NCI-H1930 (cell line): ENCODE measurements at places on chromosomes 3 and 15.

- no peak for DNase-seq
These were observed 1146.6 kb downstream of the OTOL1 start for GRCh38 chr3:162643245-162643644.

GRCh38 chr3:127371846-127372245 is 84.0 kb upstream of the PRR20G start:
- no peak for DNase-seq

- DNase-seq: no peak
These were observed 472.9 kb downstream of the FOXP1 start for GRCh38 chr3:71110385-71111222.

DNA sequence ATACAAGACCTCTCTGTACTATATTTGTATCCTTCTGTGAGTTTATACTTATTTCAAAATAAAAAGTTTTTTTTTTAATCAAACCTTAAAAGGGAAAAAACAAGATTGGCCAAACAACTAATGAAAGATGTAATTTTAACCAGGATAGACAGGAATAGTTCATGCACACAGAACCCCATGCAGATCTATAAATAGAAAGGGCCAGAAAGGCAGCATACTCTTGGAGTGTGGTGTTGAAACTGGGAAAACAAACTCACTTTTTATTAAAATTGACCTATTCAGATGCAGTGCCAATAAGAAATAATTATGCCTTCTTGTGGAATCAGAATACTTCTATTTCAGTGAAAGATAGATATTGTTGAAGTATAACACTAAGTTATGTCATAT is 204.6 kb downstream of the PLCL2 start:
- DNase-seq: no peak

- DNase-seq: no peak
These were observed 3515.0 kb downstream of the GOLGA6L6 start for GRCh38 chr15:17026633-17027032.

DNA sequence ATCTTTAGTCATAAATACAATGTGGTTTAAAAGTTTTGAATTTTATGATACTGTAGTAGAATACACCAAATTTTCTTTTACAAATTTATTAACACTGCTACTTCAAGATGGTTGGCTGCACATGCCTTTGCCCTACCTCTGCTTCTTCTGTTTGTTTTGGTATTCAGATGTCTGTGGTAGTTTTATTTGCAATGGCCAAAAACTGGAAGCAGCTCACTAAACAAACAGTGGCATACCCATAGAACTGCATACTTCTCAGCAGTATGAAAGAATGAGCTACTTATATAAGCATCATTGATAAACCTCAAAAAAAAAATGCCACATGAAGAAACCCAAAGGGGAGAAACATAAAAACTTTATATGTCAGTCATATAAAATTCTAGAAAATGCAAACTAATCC is 19.5 kb downstream of the ARIH2 start:
- no peak for DNase-seq

- no peak for DNase-seq
These were observed 40.6 kb downstream of the ILDR1 start for GRCh38 chr3:121981473-121981872.

- DNase-seq: no peak
These were observed 70.4 kb downstream of the MAGEF1 start for GRCh38 chr3:184641430-184641829.

DNA sequence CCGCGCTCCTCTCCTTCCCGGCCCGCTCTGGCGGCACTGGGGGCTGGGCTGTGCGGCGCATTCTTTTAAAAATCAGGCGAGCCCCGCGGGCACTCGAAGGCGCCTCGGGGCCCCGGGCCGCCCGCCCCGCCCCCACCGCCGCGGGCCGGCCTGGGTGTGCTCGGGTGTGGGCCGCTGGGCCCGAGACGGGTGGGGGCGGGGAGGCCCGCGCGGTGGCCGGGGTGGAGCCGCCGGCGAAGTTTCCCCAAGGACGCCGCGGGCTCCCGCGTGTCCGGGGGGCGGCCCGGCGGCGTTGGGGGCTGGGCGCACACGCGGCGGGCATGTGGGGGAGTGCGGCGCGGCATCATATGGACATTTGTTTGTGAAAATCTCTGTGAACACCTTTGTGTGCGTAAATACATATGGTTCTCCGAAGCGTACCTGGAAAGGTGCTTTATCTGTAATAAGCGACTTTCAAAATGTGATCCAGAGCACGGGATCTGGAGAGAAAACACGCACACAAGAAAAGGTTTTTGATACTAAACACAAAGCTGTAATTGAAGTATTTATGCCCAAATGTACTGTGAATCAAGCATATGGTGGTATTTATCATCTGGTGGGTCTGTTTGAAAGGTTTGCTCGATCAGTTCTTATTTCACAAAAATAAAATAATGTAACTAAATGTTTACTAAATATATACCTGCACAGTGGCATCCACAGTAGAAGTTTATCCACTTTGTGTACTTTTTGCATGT is 612 bp upstream of the TBL1XR1 start:
- peak; percentile 61 for DNase-seq

DNA sequence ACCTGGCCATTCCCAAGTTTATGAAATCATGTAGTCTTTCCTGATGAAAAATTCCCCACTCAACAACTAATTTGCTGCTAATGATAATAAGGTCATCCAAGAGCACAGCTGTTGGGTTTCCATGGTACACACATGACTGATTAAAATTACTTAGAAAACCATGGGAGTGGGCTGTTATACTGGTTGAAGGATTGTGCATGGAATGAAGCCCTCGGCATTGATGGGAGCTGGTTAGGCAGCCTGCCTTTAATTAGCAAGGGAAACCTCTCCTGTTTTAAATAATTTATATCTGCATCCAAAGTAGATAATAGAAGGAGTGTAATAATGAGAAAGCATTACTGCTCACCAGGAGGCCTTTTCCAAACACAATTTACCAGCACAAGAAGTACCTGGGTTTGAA is 235.1 kb upstream of the CFAP20DC start:
- no peak for DNase-seq

GRCh38 chr15:32119694-32120330 is 89.5 kb downstream of the CHRNA7 start:
- no peak for DNase-seq

GRCh38 chr15:62739507-62739906 is 303.0 kb upstream of the TPM1 start:
- no peak for DNase-seq

GRCh38 chr3:162738784-162739183 is 1242.2 kb downstream of the OTOL1 start:
- no peak for DNase-seq

- no peak for DNase-seq
These were observed 320.4 kb upstream of the RASGRP1 start for GRCh38 chr15:38885001-38885400.

DNA sequence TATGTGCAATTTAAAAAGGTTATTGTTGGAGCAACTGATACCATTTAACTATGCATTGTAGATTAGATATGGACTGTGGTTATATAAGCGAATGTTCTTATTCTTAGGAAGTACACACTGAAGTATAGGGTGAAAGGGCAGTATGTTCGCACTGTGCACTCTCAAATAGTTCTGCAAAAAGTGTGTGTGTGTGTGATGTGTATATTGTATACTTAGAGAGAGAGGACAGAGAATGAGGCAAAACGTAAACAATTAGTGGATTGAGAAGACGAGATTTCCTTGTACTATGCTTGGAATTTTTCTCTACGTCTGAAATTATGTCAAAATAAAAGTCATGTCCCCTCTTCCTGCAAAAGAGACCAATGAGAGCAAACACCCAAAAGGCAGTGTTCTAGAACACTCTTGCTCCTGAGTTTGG is 30.4 kb downstream of the LSM3 start:
- no peak for DNase-seq

DNA sequence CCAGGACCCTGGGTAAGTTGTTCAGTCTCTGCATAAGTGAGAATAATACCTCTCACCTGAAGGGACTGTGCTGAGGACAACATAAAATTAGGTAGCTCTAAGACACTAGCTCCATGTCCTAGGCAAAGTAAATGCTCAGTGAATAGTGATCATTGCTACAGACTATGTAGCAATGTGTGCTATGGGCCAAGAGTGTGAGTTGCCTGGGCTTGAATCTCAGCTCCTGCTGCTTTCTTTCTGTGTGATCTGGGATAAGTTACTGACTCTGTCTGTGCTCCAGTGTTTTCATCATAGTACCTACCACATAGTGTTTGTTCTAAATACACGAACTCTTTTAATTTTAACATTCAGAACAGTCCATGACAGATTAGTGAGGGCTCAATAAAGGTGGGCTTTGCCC is 81.1 kb upstream of the MFGE8 start:
- no peak for DNase-seq

DNA sequence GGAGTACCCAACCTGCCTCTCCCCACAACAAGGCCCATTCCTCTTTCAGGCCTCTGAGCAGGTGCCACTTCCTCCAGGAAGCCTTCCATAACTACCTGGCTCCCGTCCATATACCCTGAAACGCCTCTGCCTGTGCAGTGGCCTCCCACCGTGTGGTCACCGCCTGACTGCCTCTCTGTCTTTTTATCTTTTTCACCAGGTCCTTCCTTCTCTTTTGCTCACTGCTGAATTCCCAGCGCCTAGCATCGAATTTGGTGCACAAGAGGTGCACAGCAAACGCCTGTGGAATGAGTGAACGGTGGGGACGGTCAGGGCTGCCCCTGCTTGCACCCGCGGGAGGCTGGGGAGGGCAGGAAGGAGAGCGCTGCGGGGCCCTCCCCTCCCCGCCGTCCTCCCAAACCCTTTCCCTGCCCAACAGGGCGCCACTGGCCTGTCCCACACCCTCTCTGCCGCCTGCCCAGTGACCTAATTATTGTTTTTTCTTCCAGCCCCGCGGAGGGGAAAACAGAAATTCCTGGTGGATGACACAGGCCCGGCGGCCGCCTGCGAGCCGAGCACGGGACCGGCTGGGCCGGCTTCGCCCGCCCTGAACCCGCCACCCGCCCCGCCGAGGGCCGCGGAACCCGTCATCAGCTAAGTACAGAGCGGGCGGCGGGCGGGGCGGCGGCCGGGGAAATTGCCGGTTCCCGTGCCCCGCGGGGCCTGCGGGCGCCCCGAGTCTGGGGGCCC is 140.1 kb downstream of the SMAD6 start:
- no peak for DNase-seq

GRCh38 chr3:98556164-98557130 is 24.7 kb downstream of the GPR15 start:
- no peak for DNase-seq

GRCh38 chr15:75195766-75196241 is 5.9 kb upstream of the C15orf39 start:
- DNase-seq: no peak

- DNase-seq: no peak
These were observed 6.9 kb upstream of the SPG11 start for GRCh38 chr15:44670087-44670950.

GRCh38 chr3:139670196-139670595 is 7.6 kb downstream of the NMNAT3 start:
- DNase-seq: no peak

- DNase-seq: no peak
These were observed 43.8 kb upstream of the FBXL22 start for GRCh38 chr15:63553388-63553791.

DNA sequence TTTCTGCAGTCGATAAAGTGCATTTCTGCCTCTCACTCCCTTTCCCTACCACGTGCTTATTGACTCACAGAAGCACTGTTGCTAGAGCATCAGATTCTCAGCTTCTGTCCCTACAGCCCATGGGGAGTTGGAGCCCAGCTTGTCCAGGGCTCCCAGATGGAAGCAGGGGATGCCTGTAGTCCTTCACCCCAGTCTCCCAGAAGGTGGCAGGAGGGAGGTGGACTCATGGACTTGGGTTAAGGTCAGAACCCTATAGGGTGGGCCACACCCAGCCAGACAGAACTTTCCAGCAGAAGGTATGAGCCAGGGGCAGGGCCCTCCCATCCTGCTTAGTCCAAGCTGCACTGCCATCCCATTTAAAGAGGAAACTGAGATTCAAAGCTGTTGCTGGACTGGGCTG is 33.1 kb upstream of the SEMA3F start:
- no peak for DNase-seq

- no peak for DNase-seq
These were observed 2.6 kb downstream of the EIF5A2 start for GRCh38 chr3:170905862-170906261.

DNA sequence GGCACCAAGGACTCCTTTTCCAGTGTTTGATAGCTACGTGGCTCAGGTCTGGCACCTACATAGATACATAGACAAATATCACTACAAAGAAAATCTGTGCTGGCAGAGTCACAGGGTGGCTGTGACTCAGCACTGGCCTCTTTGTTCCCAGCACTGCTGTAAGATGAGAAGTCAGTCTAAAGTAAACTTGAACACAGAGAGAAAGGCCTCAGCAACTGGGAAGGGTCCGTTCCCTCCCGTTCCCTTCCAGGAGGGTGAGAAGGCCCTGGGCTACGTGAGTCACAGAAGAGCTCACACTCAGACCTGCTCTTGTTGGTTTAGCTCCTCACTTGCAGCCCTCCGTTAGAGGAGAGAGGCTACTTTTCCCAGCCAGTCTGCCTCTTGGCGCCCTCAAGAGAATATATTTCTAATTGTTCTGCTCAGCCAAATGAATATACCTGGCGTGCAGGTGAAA is 23.1 kb downstream of the ANXA2 start:
- DNase-seq: peak; percentile 80
